ENCODE measurements at places on chromosomes 12 and 14. TPM values are rescaled to one million over a fixed set of nuclear protein-coding genes. Genes with fewer than 3 reads are reported as not detected.

Gene BCL2L14
- not detected for total RNA-seq

Gene CARMIL3
- total RNA-seq, result 0.42 TPM

Gene NR1H4
- total RNA-seq, result not detected

Gene ABCD2
- 0.42 TPM for total RNA-seq

Gene SPRING1
- total RNA-seq, result 18.9 TPM

Gene TRPV4
- total RNA-seq, result 3.9 TPM

Gene IFNG-AS1
- total RNA-seq, result 0.54 TPM

Gene KRT86
- 0.45 TPM for total RNA-seq

Gene IFI27L2
- 55.8 TPM for total RNA-seq

GRCh38 chr12:101018540-101018939 is 191.5 kb downstream of the SLC5A8 start:
- H3K36me3 ChIP-seq, result no peaks in the 10 kb centered on the region
- H3K27me3 ChIP-seq, result no peaks in the 10 kb centered on the region
- H3K4me1 ChIP-seq, result no peaks in the 10 kb centered on the region
- no peak overlapping the region for H3K27ac ChIP-seq

GRCh38 chr14:74634481-74634880 is 22.4 kb upstream of the LTBP2 start:
- no peak overlapping the region for H3K4me3 ChIP-seq
- no peak for DNase-seq

GRCh38 chr12:50985322-50985721 is 33.0 kb downstream of the HIGD1C start:
- H3K36me3 ChIP-seq, result no peaks in the 10 kb centered on the region
- no peak for DNase-seq
- no peak overlapping the region for H3K4me3 ChIP-seq
- H3K27ac ChIP-seq, result peak overlapping the region; percentile 93
- H3K27me3 ChIP-seq, result no peaks in the 10 kb centered on the region

GRCh38 chr12:63036216-63036973 is 101.4 kb upstream of the PPM1H start:
- no peak overlapping the region for H3K4me3 ChIP-seq
- no peaks in the 10 kb centered on the region for H3K36me3 ChIP-seq

- no peak overlapping the region for H3K4me3 ChIP-seq
- no peaks in the 10 kb centered on the region for H3K27me3 ChIP-seq
- no peak overlapping the region for H3K27ac ChIP-seq
- H3K4me1 ChIP-seq, result peaks cover 3% of the 10 kb centered on the region
Measured at GRCh38 chr12:39984670-39985069, 121.2 kb downstream of the SLC2A13 start.

- no peak for DNase-seq
- no peaks in the 10 kb centered on the region for H3K36me3 ChIP-seq
- H3K27ac ChIP-seq, result no peak overlapping the region
- no peaks in the 10 kb centered on the region for H3K27me3 ChIP-seq
Measured at GRCh38 chr14:88844980-88845491, 20.6 kb downstream of the TTC8 start.

- H3K36me3 ChIP-seq, result no peaks in the 10 kb centered on the region
- H3K27me3 ChIP-seq, result no peaks in the 10 kb centered on the region
- no peak for DNase-seq
- no peak overlapping the region for H3K4me3 ChIP-seq
Measured at GRCh38 chr14:91920526-91920925, 27.0 kb downstream of the FBLN5 start.

DNA sequence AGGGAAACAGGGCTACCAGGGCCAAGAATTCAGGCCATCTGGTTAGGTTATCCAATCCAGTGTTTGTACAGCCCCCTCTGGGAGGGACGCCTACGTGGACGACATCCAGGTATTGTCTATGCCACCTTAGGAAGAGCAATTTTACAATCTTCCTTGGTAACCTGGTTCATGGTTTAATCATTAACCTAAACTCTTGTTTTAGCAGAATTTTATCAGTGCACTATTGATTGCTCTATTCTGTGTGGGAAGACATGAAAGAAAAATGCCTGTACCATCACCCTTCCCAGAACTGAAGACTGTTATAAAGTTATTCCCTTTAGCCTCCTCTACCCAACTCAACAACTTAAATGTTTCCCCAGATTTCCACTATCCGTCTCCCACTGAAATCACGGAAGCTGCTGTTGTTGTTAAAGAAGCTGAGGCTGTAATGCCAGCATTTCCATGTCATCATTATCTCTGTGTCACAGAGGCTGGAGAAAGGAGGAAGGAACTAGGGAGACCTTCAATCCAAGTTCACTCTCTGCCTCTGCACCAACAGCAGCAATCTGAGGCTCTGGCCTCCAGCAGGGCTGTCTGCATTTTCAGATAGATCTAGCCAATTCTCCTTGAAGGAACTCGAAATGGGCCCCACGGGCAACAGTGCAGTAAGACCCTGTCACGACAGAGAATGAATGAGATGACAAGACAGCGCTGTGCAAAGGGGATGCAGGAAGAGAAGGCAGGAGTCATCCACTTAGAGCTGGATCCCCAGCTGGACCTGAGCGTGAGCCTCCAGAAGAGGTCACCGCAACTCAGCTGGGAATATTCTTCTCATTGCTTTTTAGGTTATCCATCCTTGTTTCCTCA is 183.4 kb upstream of the GZMB start:
- no peak overlapping the region for H3K27ac ChIP-seq
- no peaks in the 10 kb centered on the region for H3K27me3 ChIP-seq
- H3K4me3 ChIP-seq, result no peak overlapping the region
- H3K36me3 ChIP-seq, result no peaks in the 10 kb centered on the region
- no peak for DNase-seq
- no peaks in the 10 kb centered on the region for H3K4me1 ChIP-seq

DNA sequence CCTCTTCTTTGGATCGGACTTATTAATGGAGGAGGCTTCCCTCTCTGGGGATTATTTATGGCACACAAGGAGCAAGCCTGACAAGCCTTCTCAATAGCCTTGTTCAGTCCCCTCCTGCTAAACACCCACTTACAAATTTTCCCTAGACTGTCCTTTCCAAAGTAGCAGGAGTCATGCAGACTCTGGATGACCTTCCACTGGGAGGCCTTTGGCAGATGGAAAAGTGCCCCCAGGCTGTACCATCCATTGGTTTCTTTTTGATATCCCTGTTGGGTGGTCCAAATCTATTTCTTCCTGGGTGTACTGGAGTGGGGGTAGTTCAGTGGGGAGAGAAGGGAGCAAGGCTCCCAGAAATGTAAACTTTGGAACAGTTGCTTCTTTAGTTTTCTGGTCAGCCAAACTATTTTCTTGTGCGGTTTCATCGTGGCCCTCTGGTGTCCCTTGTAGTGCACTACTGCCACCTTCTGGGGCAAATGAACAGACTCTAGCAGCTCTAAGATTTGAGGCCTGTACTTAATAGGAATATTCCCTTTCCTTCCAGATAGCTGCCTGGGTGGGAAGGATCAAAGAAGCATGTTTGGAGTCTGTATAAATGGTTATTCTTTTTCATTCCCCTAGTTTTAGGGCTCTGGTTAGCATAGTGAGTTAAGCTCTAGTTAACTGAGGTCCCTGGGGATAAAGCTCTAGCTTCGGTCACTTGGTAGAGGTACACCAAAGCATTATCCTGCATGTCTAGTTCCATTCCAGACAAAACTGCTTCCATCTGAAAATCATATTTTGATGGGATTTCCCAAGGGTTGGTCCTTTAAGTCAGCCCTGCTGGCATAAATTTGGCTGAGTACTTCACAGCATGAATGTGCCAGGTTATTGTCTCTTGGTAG is 409.5 kb downstream of the SLC6A15 start:
- H3K36me3 ChIP-seq, result no peaks in the 10 kb centered on the region
- H3K27ac ChIP-seq, result no peak overlapping the region
- no peaks in the 10 kb centered on the region for H3K4me1 ChIP-seq
- no peaks in the 10 kb centered on the region for H3K27me3 ChIP-seq

DNA sequence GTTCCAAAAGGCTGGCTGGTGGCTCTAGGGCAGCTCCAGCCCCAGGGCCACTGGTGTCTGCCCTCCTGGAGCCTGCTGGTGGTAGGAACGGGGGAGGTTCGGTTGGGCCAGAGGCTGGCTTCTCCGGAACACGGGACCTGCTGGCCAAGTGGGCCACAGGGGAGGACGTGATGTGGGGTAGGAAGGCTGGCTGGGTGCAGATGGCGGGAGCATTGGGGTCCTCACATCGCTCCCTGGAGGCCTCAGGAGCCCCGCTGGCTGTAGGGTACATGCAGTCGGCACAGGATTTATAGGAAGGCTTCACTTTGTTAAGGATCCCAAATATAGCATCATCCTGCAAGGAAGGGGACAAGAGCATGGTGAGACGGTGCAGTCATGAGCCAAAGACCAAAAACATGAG is 57.6 kb upstream of the CORO1C start:
- H3K4me3 ChIP-seq, result no peak overlapping the region
- no peak overlapping the region for H3K27ac ChIP-seq
- peaks cover 3% of the 10 kb centered on the region for H3K36me3 ChIP-seq
- H3K27me3 ChIP-seq, result no peaks in the 10 kb centered on the region

GRCh38 chr14:48008646-48009045 is 333.2 kb upstream of the MDGA2 start:
- no peak overlapping the region for H3K4me3 ChIP-seq
- H3K27me3 ChIP-seq, result no peaks in the 10 kb centered on the region
- H3K36me3 ChIP-seq, result no peaks in the 10 kb centered on the region
- no peaks in the 10 kb centered on the region for H3K4me1 ChIP-seq
- DNase-seq, result no peak
- H3K27ac ChIP-seq, result no peak overlapping the region

- no peak overlapping the region for H3K4me3 ChIP-seq
- no peak for DNase-seq
- H3K27me3 ChIP-seq, result no peaks in the 10 kb centered on the region
- no peaks in the 10 kb centered on the region for H3K36me3 ChIP-seq
- H3K27ac ChIP-seq, result no peak overlapping the region
Measured at GRCh38 chr12:14710632-14711320, 14.4 kb upstream of the GUCY2C start.

DNA sequence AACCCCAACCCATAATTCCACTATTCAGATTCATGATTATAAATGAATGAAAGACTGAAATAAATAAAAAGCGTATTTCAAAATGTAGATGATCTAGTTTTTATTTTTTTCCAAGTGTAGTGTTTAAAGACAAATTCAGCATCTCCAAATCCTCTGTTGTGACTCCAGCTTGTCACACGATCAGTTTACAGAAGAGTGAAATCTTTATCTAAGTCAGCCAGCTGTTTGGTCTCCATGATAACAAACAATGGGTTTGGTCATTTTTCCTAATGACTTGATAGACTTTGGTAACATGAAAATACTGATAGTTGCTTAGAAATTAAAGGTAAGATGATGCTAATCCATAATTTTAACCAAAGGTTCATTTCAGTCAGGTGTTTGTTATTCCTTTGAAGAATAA is 114.5 kb upstream of the RASSF8 start:
- no peaks in the 10 kb centered on the region for H3K27me3 ChIP-seq
- H3K4me3 ChIP-seq, result no peak overlapping the region
- no peak for DNase-seq
- H3K27ac ChIP-seq, result no peak overlapping the region
- no peaks in the 10 kb centered on the region for H3K36me3 ChIP-seq

- H3K27ac ChIP-seq, result no peak overlapping the region
- H3K4me1 ChIP-seq, result no peaks in the 10 kb centered on the region
- no peak overlapping the region for H3K4me3 ChIP-seq
Measured at GRCh38 chr12:39344926-39345325, 98.0 kb downstream of the KIF21A start.

DNA sequence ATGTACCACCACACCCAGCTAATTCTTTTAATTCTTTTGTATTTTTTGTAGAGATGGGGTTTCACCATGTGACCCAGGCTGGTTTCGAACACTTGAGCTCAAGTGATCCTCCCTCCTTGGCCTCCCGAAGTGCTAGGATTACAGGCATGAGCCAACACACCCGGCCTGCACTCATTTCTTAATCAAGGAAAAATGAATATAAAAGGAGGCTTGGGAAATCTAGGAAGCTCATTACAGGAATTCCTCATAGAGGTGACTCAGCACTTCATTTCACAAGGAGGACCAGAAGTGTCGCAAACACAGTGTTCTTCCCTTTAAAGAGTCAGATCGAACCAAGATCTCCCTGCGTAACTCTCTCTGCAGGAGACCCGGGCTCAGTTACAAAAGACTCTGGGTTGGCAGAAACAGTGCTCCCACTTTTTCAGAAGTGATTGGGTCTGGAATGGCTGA is 30.3 kb downstream of the NFKBIA start:
- H3K4me3 ChIP-seq, result no peak overlapping the region
- H3K4me1 ChIP-seq, result no peaks in the 10 kb centered on the region
- no peak overlapping the region for H3K27ac ChIP-seq
- no peaks in the 10 kb centered on the region for H3K27me3 ChIP-seq
- DNase-seq, result no peak
- H3K36me3 ChIP-seq, result no peaks in the 10 kb centered on the region

DNA sequence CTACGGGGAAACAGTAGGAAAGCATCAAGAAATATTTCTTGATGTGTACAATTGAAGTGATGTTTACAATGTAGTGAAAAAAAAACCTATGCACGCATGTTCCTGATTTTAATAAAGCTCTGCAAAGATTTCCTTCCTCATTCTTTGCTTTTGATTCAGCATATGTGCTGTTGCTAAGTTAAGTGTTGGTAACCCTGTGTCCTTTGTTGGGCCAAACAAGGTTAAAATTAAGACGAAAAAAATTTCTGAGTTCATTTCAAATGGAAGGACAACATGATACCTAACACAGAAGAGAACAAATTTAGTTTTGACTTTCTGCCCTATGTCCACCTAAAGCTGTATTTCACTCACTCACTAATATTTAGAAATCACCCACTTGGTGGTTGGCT is 62.8 kb downstream of the PPP2R5C start:
- no peaks in the 10 kb centered on the region for H3K4me1 ChIP-seq
- H3K4me3 ChIP-seq, result no peak overlapping the region
- no peaks in the 10 kb centered on the region for H3K36me3 ChIP-seq

GRCh38 chr14:102663440-102663839 is 71.0 kb downstream of the RCOR1 start:
- peaks cover 3% of the 10 kb centered on the region for H3K4me1 ChIP-seq
- H3K4me3 ChIP-seq, result no peak overlapping the region
- no peak overlapping the region for H3K27ac ChIP-seq
- no peaks in the 10 kb centered on the region for H3K27me3 ChIP-seq
- no peaks in the 10 kb centered on the region for H3K36me3 ChIP-seq

- H3K4me3 ChIP-seq, result no peak overlapping the region
- no peaks in the 10 kb centered on the region for H3K27me3 ChIP-seq
- DNase-seq, result no peak
Measured at GRCh38 chr12:88266806-88267360, 124.8 kb downstream of the TMTC3 start.

DNA sequence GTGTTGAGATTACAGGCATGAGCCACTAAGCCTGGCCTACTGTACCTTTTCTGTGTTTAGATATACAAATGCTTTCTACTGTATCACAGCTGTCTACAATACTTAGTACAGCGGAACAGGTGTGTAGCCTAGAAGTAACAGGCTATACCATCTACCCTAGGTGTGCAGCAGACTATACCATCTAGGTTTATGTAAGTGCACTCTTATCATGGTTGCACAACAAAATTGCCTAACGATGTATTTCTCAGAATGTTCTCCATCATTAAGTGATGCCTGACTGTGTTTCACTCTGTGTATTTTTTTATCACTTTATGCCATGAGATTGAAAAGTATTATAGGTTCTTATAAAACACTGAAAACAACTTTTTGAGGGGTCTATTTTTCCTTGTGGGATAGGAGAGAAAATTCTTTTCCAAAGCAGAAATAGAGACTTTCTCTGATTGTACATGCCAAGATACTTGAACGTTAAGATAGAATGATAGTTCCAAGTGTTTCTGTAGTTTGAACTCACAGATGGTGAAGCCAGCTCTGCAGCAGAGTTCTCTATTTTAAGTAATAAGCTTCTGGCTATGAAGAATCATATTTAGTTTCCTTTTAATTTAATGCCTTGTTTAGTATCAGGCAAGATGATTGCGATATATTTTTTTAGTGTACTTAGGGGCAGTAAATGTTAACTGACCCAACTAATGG is 17.0 kb downstream of the TMPRSS12 start:
- H3K4me1 ChIP-seq, result no peaks in the 10 kb centered on the region
- DNase-seq, result no peak
- no peaks in the 10 kb centered on the region for H3K27me3 ChIP-seq
- H3K36me3 ChIP-seq, result no peaks in the 10 kb centered on the region
- no peak overlapping the region for H3K27ac ChIP-seq

Data from aorta (tissue), 5 donors.